ENCODE measurements at places on chromosomes 1 and 21.

GRCh38 chr1:219806642-219807041 is 121.7 kb downstream of the SLC30A10 start:
- DNase-seq: no peak

- DNase-seq: no peak
Observed at GRCh38 chr1:36829961-36830360, 204.4 kb downstream of the GRIK3 start.

DNA sequence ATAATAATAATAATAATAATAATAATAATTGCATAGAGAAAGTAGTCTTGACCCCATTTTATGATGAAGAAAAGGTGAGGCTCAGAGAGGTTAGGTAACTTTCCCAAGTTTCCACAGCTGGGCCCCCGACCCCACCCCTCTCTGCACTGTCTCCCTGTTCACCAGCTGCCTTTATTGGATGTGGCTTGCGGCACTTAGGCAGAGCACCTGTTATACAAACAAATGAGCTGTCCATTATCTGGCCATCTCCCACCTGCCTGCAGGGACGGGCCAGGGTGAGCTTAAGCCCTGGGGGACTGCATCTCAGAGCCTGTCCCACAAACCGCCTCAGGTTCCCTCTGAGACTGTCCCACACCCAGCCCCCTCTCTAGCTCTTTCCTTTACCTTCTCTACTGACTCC is 10.1 kb upstream of the EFNA1 start:
- no peak for DNase-seq

DNA sequence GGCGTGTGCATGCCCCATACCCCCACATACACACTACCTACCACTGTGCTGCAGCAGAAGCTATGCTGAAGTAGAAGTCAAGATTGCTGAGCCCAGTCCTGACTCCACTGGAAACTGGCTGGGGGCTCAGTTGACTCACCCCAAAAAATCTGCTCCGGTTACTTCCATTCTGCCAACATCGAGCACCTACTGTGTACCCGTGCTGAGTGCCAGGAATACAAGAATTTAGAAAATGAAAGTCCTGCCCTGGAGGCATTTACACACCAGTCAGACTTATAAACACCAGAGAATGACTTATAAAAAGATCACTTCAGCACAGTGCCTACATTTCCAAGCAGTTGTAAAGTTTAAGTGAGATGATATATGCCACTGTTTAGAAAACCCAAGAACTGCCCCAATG is 99.1 kb downstream of the NMNAT2 start:
- no peak for DNase-seq

DNA sequence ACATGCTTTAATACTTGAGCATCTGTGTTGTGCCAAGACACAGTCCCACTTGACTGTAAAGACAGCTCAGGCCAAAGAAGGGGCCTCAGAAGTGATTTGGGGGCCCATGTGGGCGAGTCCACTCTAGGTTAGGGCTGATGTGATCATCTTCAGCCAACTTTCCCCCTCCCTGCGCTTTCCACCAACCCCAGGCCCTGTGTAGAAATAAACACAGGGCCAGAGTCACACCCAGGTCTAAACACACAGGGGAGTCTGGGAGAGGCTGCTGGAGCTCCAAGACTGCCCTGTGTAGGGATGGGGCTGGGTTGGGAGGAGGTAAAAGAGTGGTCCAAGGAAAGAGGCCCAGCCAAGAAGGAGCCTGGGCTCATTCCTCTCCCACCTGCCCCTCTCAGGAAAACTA is 2.5 kb upstream of the WNT2B start:
- no peak for DNase-seq

- no peak for DNase-seq
Observed at GRCh38 chr1:93641527-93641926, 40.1 kb downstream of the BCAR3 start.

- no peak for DNase-seq
Observed at GRCh38 chr1:14713077-14713476, 114.6 kb downstream of the KAZN start.

DNA sequence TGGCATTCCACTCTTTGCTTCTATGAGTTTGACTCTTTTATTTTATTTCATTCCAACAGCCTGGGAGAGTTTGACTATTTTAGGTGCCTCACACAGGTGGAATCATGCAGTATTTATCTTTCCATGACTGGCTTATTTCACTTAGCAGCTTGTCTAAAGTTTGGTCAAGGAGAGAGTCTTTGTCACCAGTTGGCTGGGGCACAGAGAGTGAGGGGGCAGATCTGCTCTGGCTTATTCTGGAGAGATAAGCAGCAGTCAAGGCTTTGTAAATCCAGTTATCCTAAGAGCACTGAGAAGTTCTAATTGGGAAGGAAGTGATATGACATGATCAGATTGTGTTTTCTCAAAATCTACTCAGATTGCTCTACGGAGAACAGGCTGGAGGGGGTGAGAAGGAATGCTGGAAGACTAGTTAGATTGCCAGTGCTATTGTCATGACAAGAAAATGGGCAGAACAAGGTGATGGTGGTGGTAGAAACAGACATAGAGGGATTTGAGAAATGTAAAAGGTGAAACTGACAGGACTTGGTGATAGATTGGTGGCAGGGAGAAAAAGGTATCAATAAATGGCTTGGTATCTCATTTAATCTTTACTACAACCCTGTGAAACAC is 12.1 kb upstream of the CTTNBP2NL start:
- no peak for DNase-seq

GRCh38 chr1:168843401-168843800 is 114.4 kb upstream of the DPT start:
- no peak for DNase-seq

DNA sequence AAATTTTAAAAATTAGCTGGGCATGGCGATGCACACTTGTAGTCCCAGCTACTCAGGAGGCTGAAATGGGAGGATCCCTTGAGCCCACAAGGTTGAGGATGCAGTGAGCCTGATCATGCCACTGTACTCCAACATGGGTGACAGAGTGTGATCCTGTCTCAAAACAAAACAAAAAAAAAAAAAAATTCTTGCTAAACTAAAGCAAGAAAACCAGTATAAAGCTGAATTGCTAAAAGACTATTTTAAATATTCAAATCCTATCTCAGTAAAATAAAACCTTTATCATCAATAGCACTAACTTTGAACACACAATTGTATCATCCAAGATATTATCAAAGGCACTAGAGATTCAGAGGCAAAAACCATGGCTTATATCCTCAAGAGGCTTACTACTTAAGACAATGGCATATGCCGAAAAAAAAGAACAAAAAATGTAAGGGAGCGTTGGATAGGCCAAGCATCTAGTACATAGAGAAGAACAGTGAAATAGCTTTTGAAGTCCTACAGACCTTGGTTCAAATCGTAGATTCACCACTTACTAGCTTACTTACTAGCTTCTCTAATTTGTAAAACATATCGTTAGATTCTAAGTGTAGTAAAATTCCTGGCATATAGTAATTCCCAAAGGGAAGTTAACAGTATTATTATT is 3.6 kb downstream of the EPS15 start:
- no peak for DNase-seq

DNA sequence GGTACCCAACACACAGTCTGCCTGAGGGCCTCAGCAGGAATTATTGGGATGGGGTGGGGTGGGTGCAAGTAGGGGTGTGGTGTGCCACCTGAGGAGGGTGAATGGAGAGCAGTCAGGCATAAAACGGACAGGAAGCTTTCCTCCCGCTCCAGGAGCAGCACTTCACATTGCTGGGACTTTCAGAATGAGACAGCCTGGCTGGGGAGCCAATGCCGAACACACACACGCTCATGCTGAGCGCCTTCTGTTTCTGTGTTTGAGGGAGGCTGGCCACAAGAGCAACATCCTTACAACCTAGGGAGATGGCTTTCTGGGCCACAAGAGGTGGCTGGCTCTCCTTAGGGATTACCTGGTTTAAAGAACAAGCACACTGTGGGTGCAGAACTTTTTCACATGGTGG is 98.0 kb downstream of the LAMC2 start:
- no peak for DNase-seq

DNA sequence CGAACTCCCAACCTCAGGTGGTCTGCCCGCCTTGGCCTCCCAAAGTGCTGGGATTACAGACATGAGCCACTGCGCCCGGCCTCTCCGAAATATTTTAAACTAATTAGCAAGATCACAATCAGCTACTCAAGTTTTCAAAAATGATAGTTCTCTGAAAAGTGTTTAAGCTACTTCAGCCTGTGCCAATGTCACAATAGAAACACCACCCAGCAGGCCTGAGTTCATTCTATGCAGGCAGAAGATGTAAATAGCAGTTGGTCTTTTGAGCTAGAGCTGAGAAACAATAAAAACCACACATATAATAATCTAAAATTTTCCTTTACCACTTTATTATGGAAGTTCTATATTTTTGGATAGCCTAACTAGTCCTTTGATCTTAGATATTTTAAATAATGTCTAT is 96.1 kb downstream of the LRRC40 start:
- DNase-seq: no peak

GRCh38 chr1:180175806-180176205 is 21.1 kb downstream of the QSOX1 start:
- DNase-seq: no peak

- no peak for DNase-seq
Observed at GRCh38 chr21:17393413-17393812, 119.4 kb upstream of the CXADR start.

- DNase-seq: no peak
Observed at GRCh38 chr1:39729842-39730241, 8.8 kb upstream of the PPIE start.

GRCh38 chr21:45534636-45535331 is 7.5 kb downstream of the SLC19A1 start:
- DNase-seq: no peak

DNA sequence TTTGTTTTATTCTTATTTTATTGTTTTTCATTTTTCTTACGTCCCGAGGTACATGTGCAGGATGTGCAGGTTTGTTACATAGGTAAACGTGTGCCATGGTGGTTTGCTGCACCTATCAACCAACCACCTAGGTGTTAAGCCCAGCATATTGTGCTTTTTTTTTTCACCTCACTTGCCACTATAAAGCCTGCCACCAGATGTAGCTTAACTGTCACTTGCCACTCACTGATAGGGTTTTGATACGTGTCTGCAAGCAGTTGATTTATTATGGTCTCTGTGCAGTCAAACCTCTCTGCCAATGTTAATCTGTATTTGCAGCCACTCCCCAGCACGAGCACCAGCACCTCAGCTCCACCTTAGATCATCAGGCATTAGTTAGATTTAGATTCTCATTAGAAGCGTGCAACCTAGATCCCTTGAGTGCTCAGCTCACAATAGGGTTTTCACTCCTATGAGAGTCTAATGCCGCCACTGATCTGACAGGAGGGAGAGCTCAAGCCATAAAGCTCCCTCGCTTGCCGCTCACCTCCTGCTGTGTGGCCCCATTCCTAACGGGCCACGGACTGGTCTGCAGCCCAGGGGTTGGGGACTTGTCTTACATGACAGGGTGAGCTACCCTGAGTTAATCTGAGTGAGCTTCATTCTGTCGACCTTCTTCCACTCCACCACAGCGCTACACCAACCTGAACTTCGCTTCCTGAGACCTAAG is 17.9 kb upstream of the ABCG1 start:
- no peak for DNase-seq

GRCh38 chr1:215932558-215932957 is 365.5 kb downstream of the KCTD3 start:
- no peak for DNase-seq

GRCh38 chr1:4027492-4028138 is 127.5 kb upstream of the C1orf174 start:
- DNase-seq: no peak

- DNase-seq: no peak
Observed at GRCh38 chr1:23178950-23179349, 10.3 kb upstream of the LUZP1 start.

DNA sequence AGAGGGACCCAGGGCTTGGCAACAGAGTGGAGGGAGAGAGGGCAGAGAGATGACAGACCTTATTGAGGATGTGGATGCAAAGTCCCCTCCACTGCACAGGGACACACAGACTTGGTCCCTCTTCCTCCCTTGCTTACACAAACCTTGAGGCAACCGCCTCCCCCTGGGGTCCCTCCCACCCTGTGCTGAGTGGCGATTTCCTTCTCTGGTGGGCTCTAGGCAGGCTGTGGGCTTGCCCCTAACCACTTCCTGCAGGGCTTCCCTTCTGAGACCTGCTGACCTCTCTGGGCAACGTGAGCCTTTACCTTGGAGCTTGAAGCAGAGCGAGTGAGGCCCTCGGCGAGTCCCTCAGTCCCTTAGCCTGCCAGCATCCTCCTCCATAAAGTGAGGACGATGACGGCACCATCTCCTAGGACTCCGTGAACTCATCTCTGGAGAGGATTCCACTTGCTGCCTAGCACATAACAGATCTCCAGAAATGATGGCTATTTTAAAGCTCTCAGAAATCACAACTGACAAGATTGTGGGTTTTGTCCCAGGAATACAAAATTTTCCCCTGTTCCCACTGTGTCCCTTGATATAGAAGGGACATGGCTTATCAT is 25.0 kb downstream of the KIAA1614 start:
- no peak for DNase-seq

DNA sequence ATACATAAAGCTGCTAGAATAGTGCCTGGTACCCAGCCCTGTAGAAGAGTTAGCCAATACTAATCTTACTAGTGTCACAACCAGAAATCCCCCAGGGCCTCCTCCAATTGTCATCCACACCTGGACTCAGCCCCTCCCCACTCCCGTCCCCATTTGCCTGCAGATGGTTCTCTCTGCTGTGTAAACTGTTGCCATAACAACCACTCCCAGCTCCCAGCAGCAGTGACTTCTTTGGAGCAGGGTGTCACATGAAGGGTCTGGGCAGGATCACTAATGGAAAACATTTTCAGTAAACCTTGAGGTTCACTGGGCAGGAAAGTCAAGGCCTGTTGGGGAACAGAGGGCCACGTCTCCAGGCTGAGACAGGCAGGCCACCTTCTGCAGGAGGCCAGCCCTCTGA is 126.0 kb upstream of the IPO9 start:
- no peak for DNase-seq

GRCh38 chr1:107939256-107939655 is 25.7 kb downstream of the VAV3 start:
- no peak for DNase-seq

DNA sequence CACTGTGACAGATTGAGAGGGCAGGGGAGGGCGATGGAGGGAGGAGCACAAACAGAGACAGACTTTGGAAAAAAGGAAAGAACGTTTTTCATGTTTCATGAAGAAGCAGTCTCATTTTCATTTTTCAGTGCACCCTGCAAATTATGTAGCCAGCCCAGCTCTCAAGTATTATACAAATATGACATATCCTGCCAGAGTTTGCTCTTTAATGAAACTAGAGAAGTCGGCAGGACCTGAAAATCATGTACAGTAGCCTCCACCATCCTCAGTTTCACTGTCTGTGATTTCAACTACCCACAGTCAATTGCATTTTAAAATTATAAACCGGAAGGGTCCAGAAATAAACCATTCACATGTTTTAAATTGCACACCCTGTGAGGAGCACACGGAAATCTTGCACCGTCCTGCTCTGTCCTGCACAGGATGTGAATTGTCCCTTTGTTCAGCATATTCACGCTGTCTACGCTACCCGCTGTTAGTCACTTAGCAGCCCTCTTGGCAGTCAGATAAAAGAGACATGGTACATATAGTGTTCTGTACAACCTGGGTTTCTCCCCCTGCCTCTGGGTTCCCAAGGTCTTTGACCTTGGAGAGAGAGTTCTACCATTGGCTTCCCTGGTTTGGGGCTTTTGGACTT is 13.6 kb upstream of the ADARB1 start:
- no peak for DNase-seq

GRCh38 chr1:11977625-11978024 is 2.6 kb upstream of the MFN2 start:
- DNase-seq: no peak
